ELR (cell line): ENCODE measurements at places on chromosomes 12 and 14.

DNA sequence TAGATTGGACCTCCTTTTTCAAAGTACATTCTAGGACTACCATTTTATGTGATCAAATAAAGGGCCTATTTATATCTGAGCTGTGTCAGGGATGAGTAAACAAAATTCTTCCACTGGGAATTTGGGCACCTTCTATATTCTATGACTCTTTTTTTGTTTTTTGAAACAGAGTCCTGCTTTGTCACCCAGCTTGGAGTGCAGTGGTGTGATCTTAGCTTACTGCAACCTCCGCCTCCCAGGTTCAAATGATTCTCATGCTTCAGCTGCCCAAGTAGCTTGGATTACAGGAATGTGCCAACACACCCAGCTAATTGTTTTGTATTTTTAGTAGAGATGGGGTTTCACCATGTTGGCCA lies 64.8 kb downstream of the DRAM1 start:
- DNase-seq = no peak

- no peak for DNase-seq
Observed at GRCh38 chr12:45775964-45776363, 46.5 kb downstream of the ARID2 start.

DNA sequence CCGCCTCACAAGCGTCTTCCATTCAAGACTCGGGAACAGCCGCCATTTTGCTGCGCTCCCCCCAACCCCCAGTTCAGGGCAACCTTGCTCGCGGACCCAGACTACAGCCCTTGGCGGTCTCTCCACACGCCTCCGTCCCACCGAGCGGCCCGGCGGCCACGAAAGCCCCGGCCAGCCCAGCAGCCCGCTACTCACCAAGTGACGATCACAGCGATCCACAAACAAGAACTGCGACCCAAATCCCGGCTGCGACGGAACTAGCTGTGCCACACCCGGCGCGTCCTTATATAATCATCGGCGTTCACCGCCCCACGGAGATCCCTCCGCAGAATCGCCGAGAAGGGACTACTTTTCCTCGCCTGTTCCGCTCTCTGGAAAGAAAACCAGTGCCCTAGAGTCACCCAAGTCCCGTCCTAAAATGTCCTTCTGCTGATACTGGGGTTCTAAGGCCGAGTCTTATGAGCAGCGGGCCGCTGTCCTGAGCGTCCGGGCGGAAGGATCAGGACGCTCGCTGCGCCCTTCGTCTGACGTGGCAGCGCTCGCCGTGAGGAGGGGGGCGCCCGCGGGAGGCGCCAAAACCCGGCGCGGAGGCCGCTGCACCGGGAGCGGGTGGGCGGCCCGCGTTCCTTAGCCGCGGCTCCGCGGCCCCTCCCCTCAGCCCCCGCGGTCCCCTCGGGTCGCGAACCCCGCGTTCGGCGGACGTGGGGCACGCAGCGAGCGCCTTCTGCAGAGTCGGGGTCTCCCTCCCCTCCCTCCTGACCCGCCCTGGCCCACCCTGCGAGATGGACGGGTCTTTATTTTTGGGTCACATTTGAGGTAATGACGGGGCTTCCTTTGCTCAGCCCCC lies at the start of gene UBC:
UBC (minus strand) TSS at position 259 of the 847 bp plus-strand sequence. CDS start 879 bp downstream, outside the sequence.
- peak; percentile 96 for DNase-seq

GRCh38 chr12:92412856-92413255 lies 267.2 kb upstream of the BTG1 start:
- DNase-seq = no peak

GRCh38 chr14:57066887-57067513 lies 201.7 kb downstream of the EXOC5 start:
- peak; percentile 27 for DNase-seq

- no peak for DNase-seq
Observed at GRCh38 chr12:112161711-112162110, 36.4 kb downstream of the TRAFD1 start.

GRCh38 chr14:60636879-60637478 lies 12.3 kb downstream of the SIX1 start:
- DNase-seq = no peak

DNA sequence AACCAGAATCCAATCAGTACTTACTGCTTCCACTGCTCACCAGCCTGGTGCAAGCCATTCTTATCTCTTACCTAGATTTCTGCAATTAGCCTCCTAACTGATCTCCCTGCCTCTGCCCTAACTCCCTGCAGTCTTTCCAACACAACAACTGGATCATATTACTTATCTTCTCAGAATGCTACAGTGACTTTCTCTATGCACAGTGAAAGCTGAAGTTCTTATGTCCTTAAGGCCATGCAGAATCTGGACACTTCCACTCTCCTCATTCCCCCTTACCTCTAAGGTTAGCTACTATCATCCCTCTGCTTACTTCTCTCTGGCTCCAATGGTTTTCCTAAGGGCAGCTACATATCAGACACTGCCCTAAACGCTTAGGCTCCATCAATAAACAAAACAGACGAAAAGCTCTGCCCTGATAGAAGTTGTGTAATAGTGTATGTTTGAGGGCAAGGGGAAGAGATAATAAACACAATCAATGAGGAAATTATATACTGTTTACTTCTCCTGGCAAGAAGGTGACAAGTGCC lies 4.0 kb downstream of the KTN1 start:
- peak; percentile 10 for DNase-seq

DNA sequence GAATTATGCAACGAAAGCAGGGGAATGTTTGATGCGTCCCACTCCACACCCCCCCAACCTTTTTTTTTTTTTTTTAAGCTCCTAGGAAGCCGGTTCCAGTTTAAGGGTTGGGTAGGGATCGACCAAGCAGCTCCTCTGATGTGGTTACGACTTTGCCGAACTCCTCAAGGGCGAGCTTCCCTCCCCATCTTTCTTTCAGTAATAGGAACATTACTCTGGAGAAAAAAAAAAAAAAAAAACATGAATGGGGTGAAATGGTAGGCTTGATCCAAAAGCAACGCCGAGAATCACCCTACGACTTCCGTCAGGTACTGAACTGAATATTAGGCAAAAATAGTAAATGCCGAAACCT lies 9.6 kb downstream of the BMP4 start:
- DNase-seq = no peak

GRCh38 chr12:117640511-117640910 lies 279.1 kb upstream of the NOS1 start:
- DNase-seq = no peak

DNA sequence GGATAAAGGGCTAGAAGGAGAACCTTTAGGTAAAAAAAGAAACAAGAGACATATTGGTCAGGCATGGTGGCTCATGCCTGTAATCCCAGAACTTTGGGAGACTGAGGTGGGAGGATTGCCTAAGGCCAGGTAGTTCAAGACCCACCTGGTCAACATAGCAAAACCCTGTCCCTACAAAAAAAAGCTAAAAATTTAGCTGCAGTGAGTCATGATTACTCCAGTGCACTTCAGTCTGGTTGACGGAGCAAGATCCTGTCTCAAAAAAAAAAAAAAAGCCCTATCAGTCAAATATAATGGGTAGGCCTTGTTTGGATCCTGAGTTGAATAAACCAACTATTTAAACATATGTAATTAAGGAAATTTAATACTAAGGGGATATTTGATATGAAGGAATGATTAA lies 54.2 kb downstream of the PPP1R36 start:
- peak; percentile 15 for DNase-seq

DNA sequence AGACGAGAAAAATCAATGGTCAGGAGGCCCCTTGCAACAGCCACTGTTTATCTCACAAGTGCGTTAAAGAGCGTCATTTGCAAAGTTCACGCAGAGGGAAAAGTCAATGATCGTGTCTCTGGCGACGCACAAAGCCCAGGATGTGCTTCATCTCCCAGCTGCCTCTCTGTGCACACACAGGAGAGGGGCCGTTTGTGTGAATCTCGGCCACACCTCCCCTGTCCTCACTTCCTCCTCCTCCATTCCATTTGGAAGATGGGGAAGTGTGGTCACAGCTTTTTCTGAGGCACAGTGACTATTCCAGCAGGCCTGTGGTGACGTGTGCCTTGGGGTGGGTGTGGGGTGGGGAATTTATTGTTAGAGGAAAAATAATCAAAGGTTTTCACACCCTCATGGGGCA lies 90.4 kb downstream of the RBM19 start:
- DNase-seq = peak; percentile 24

DNA sequence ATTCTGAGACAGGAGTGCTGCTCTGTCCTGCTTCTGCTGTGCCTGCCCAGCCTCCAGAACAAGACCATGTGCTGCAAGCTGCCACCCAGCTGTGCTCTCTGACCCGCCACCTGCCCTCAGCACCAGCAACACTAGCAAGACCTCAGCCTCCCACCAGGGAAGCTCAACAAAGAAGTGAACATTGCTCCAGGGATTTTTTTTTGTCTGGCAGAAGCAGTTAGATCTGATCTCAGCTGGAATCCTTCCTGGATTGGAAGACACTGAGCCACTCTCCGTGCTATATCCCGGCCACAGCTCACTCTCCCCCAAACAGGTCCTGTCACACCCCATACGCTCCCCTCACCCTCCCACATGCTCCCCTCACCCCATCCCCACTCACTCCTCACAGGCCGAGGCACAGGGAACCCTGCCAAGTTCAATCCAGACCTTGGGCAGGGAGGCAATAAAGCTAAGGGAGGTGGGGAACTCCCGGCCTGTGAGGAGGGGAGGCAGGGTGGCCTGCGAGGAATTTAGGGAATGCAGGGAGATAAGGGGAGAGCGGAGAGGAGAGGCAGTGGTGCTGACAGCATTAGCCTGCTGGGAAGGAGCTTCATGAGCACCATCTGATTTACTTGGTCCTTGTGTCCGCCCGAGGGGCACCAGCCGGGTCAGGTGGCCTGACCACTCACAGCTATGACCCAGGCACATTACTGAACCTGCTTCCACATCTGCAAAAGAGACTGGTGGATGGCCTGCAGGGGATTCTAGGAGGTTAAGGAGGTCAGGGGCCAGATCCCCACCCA lies 29.7 kb downstream of the CCDC85C start:
- peak; percentile 47 for DNase-seq

DNA sequence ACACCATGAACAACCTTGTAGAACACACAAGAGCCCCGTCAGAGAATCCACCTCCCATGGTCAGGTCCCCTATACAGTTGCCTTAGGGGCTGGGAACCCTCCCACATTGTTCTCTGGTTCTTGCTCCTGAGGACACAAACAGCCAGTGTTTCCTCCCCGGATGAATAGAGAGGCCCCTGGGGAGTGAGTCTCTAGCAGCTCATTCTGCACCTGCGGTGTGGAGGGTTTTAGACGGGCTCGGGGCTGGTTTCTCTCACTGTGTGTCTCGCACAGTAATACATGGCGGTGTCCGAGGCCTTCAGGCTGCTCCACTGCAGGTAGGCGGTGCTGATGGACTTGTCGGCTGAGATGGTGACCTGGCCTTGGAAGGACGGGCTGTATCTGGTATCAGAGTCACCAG lies 1052.1 kb downstream of the TMEM121 start:
- DNase-seq = no peak

DNA sequence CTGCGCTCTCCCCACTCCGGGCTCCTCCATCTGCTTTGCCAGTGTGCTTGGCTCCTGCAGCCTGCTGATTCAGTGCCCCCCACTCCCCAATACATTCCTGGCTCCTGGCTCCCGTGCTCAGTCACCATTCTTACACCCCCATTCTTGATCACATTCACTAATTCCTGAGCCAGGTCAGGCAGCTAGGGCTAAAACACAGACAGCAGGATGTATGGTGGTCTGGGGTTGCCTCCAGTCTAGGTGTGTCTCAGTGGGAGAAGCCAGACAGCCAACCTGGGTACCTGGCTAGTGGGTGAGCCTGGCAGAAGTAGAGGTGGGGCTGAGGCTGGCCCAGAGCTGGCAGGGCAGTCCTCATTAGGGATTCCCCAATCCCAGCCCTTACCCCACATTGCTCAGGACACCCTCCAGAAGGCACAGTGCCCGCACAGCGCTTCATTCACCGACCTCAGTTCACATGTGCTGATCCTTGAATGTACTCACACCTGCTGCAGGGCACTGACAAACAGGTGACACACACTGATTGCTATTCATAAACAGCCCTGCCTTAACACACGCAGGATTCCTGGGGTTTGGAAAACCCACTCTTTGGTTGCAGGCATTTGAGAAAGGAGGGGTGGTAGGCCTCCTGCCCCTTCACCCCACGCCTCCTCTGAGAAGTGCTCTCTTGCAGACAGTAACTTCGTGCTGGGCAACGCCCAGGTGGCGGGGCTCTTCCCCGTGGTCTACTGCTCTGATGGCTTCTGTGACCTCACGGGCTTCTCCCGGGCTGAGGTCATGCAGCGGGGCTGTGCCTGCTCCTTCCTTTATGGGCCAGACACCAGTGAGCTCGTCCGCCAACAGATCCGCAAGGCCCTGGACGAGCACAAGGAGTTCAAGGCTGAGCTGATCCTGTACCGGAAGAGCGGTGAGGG lies 1.7 kb downstream of the KCNH3 start:
- no peak for DNase-seq
